ENCODE measurements at places on chromosomes 2 and 18.
A peak's percentile ranks its signal among the peaks of the same experiment; 100 is the strongest.

- DNase-seq, result no peak
Observed at GRCh38 chr2:227402959-227403358, 15.2 kb upstream of the SCYGR1 start.

GRCh38 chr18:26386002-26386401 is 159.8 kb downstream of the TAF4B start:
- DNase-seq, result no peak

DNA sequence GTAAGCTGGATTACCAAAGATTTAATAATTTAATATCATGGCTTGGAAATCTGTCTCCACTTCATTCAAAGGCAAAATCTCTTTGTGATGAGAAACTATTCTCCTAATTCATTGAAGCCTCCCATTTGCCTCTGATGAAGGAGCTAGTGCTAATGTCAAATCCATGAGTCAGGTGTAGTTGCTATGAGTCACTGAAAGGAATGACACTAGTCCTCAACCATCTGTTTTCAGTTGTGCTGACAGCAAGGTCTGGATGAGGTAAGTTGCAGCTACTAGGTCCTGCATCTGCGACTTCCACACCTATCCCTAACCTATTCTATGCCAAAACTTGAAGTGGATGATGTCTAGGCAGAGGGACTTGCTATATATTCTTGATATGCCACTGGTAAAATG is 324.0 kb upstream of the UBE2E3 start:
- no peak for DNase-seq

DNA sequence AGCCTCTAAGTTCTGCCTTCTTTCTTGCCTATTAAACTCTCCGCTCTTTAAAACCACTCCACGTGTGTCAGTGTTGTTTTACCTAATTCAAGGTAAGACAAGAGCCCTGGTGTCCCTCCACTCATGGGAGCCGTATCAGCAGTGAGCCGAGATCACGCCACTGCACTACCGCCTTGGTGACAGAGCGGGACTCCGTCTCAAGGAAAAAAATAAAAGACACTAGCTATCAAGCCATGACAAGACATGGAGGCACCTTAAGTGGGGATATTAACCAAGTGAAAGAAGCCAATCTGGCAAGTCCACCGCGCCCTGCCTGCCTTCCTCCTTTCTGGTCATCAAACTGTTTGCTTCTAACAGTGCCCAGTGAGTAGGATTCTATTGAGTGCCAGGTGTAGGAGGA is 40.2 kb upstream of the LBH start:
- no peak for DNase-seq

GRCh38 chr2:198776616-198777406 is 680.9 kb downstream of the SATB2 start:
- DNase-seq, result no peak

- no peak for DNase-seq
Observed at GRCh38 chr2:220506466-220506865, 879.0 kb downstream of the SLC4A3 start.

- no peak for DNase-seq
Observed at GRCh38 chr2:147913701-147914480, 69.1 kb downstream of the ACVR2A start.

DNA sequence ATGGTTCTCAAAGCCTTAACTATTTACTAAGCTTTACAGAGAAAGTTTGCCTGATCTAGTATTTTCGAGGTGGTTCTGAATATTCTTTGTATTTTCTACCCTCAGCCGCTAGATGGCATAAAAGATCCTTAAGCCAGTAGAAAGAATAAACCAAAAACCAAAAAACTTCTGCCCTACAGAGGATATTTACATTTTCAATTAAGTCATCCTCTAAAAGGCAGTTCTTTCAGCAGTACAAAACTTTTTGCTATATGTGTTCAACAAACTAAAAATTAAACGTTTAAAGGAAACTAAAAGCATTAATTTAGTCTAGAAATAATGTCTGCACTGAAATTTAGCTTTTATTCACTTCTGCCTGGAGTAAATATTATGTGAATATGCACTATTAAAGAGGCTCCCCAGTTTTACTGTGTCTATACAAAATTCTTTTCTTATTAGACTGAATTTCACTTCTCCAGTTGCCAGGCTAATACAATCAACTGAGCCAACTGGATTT is 297.5 kb downstream of the PIEZO2 start:
- DNase-seq, result peak; percentile 12

DNA sequence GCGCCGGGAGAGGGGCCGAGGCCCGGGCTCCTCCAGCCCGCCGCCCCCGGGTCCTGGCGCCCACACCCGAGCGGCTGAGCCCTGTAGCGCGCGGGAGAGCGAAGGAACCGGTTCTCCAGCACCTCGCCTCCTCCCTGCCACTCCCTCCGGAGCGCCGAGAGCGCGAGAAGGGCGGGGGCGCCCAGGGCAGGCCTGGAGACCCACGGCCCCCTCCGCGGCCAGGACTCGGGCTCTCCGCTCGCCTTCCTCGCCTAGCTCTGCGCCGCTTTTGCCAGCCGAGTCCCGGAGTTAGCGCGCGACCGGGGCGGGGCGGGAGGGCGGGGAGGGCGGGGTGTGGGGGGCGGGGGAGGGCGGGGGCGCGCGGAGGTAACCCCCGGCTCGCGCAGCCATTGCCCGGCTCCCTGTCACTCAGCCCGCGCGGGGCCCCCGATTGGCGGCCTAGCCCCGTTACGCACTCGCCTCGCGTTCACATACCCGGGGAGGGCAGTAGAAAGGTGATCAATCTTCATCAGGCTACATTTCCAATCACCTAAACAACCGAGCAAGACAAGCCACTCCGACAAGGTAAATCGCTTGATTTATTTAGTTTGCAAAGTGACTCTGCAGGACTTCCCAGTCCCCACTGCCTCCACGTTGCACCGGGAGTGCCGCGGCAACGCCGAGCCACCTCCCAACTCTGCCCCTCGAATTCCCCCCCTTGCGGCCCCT is at the start of gene OTX1:
TSS of gene OTX1 (plus strand) at position 497 of the 708 bp plus-strand sequence. CDS start 2,161 bp downstream, outside the sequence.
- peak; percentile 92 for DNase-seq

GRCh38 chr2:171763602-171764001 is 76.3 kb downstream of the DYNC1I2 start:
- no peak for DNase-seq

DNA sequence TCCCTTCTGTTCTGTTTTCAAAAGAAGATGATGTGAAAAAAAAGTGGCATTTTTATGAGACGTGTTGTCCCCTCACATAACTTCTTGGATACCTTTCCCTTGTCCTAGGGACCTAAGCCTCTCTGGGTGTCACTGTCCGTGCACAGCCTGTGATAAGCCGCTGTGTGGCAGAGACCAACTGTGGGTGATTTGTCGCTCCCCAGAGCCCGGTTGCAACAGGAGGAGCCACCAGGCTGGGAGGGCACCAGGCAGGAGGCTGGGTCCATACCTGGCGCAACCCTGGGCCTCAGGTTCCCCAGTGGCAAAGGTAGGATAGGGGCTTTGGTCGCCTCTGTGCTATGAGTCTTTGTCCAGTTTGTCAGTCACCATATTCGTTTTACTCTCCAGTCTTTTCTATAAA is 82.1 kb downstream of the AGAP1 start:
- DNase-seq, result no peak

GRCh38 chr18:55250768-55251173 is 291.5 kb upstream of the CCDC68 start:
- no peak for DNase-seq

GRCh38 chr2:56287974-56288373 is 104.2 kb downstream of the CCDC85A start:
- no peak for DNase-seq

DNA sequence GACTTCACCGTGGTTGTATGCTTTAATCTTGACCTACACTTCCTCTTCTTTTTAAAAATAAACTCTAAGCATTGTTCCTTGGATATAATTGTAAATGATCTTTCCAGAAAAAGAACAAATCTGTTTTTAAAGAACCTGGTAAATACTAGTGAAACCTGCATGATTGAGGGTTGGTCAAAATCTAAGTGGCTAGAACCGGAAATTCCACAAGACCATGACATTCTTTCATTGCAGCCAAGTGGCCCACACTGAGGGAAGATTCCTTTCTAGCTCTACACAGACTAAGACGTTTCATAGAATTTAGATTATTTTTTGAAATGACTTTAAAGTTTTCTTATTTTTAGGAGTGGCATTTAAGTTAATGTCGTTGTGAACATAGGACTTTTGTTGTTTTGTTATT is 356.7 kb downstream of the NYAP2 start:
- no peak for DNase-seq

GRCh38 chr2:241558532-241559322 is at the start of gene BOK:
TSS of gene BOK (plus strand) at chr2:241558745. CDS start at chr2:241559484, 739 bp downstream.
- DNase-seq, result no peak

GRCh38 chr18:11497585-11497984 is 111.8 kb upstream of the SLC35G4 start:
- DNase-seq, result no peak

GRCh38 chr2:136284226-136285119 is 166.5 kb upstream of the CXCR4 start:
- no peak for DNase-seq

- DNase-seq, result no peak
Observed at GRCh38 chr2:215369181-215369760, 57.4 kb downstream of the ATIC start.

- DNase-seq, result no peak
Observed at GRCh38 chr2:230447036-230447435, 31.0 kb downstream of the SP100 start.

DNA sequence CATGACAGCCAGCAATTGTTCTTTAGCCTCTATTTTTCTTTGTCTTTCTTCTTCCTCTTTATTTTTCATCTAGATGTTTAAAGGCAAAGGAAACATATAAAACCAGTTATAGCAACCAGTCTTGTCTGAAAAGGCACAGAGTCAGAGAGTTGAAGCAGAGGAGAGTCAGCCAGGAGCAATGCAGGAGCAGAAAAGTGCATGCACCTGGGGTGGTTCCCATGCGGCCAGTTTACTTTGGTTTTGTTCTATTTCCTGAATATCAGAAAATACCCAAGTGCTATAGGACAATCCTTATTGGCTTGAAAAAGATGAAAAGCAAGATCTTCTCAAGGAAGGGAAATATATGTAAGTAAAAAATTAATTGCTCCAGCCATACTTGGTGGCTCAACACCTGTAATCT is 44.9 kb downstream of the CFAP210 start:
- no peak for DNase-seq

GRCh38 chr2:4967206-4967605 is 725.0 kb upstream of the SOX11 start:
- DNase-seq, result no peak

DNA sequence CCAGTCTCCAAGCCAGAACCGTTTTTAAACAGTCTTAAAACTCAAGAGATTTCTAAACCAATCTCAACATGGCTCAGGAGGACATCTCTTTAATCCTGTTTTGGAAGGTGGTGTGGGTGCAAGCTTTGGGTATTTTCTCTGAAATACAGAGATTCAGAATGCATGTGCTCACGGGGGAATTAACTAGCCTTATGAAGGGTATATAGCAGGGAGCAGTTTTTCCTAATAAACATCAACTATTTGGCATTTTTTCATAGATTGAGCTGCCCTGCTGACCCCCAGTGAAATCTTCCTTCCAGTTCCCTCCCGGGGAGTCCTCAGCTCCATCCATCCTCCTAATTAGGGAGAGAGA is 122.6 kb downstream of the SMAD7 start:
- no peak for DNase-seq

DNA sequence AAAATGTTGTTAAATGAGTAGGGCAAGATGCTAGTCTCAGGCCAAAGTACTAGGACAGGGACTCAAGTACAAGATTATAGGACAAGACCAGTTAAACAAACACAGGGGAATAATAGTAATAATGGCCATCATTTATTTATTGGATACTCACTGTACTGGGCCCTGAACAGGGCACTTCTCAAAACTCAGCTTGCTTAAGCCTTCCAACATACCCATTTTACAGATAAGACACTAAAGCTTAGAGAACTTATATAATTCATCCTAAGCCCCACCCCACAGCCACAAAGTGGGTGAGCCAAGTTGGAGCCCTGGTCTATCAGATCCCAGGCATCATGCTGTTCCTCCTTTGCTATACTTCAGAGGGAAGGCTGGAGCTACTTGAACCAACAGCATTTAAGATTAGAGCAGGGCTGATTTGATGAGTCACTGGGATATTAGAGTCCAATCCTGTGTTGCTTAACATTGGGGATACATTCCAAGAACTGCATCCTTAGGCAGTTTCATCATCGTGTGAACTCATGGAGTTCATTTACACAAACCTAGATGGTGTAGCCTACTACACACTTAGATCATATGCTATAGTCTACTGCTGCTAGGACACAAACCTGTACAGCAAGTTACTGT is 153.6 kb downstream of the MTCL1 start:
- DNase-seq, result no peak

- DNase-seq, result no peak
Observed at GRCh38 chr2:28521663-28522062, 25.8 kb downstream of the PLB1 start.

DNA sequence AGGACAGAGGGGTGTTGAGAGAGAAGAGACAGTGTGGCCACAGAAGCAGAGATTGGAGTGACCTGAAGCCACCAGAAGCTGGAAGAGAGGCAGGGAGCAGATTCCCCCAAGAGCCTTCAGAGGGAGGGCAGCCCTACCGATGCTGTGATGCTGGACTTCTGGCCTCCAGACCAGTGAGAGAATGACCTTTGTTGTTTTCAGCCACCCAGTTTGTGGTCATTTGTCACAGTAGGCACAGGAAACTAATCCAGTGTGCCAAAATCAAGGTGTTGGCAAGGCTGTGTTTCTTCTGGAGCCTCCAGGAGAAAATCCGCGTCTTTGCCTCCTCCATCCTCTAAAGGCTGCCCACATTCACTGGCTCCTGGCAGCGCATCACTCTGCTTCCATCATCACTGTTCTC is 15.4 kb downstream of the MAPRE3 start:
- no peak for DNase-seq

- DNase-seq, result no peak
Observed at GRCh38 chr18:4593895-4594294, 138.8 kb upstream of the DLGAP1 start.

DNA sequence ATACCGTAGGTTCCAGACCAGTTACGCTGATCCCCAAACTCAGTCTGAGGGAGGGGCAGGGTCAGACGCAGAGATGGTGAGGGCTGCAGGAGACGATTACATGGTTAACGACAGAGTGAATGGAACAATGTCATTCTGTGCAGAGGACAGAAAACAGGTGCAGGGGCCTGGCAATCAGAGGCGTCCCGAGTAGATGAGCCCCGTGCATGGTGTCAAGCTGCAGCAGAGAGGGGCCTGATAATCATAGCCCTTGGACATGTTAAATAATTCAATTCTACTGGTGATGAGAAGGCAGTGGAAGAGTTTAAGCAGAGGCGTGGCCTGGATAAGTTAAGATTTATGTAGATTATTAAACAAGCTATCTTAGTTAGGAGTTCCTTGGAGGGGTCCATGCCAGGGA is 178.6 kb downstream of the MYT1L start:
- no peak for DNase-seq

DNA sequence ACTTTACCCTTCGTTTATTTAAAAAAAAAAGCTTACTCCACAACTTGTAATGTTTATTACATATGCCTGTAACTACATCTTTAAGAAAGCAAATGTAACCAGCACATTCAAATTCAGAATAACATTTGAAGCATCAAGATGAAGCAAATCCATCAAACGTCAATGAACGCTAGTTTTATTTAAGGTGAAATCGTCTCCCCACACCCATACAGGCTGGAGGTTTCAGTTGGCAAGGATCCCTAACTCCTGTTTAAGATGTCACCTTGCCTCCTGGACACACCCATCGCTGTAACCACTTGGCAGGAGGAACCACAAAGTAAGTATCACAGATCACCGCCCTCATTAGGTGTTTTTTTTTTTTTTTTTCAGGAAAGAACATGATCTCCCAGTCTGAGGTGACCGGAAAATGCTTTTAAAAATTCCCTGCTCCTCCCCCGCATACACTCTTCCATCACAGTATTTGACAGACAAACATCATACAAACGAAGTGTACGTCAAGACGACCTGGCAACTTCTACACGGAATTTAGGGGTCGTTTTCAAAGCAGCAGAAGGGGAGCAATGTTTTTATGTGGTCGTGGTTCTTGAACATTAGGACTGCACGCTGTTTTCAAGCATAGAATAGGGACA is 19.7 kb upstream of the STPG4 start:
- DNase-seq, result no peak
